ENCODE measurements at places on chromosomes 2 and 18.

GRCh38 chr2:203959672-203960071 lies 23.1 kb downstream of the ICOS start:
- DNase-seq = no peak

- DNase-seq = no peak
Observed at GRCh38 chr18:79496237-79496977, 100.7 kb downstream of the NFATC1 start.

DNA sequence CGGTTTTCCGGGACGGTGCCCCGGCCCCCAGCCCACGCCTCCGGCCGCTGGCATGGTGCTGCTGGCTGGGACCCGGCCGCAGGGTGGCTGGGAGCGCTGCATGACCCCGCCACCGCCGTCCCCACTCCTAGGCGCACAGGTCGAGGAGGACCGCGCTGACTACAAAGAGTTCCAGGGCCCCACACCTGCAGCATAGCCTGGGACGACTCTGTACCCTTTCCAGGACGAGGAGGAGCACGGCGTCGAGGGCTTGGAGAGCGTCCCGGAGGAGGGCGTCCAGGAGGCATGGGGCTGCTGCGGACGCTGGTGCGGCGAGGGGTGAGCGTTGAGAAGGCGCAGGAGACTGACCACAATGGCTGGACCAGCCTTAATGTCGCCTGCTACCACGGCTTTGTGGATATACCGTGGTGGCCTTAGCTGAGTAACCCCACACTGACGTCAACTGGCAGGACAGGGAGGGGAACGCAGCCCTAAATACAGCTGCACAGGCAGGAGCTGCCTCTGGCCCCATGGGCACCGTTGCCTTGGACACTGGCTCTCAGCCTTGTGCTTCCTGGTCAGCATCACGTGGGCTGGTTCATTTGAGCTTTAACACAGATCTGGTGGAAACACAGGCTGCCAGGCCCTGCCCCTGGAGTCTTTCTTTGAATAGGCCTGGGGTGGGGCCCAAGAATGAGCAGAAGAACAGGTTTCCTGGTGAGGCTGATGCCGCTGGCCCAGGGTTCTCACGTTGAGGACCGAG lies 40.9 kb upstream of the TRIM43B start:
- DNase-seq = no peak

- DNase-seq = no peak
Observed at GRCh38 chr2:240401308-240401707, 34.2 kb upstream of the GPC1 start.

DNA sequence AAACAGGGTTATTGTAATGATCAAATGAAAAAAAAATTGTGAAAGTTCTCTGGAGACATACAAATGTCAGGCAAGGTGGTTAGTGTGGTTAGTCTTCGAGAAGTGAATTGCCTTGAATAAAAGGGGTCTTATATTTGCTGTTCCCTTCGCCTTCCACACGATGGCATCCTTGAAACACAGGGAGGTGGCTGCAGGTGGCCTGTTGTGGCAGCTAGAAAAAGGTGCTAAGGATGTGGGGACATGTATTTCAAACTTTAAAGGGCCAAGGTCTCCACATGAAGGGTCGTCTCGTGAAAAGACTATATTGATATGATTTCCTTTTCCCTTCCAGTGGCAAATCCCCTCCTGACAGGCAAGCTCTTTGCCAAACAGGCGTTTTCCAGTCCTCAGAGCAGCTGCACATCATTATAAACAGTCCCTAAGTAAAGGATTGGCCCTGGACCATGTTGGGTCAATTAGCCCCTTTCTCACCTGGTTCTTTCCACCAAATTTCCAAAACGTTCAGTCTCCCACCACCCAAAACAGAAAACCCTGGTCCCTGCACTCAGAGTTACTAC lies 68.5 kb downstream of the COPS8 start:
- no peak for DNase-seq

DNA sequence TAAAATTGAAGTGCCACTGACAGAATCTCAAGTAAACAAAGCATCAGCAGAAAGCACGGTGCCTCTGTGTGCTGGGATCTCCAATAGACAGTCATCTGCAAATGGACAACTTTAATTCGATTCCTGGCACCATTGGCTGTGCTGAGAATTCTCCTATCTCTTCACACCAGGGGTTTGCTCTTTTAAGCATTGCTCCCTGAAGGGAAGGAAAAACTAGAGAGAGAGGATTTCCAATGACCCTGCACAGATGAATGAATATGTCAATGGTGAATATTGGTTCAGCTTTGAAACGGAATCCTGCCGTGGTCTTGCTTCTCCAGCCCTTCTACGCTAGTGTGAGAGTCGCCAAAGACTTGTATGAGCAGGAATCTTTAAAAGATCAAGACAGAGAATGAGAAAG lies 97.9 kb downstream of the FIGN start:
- no peak for DNase-seq

GRCh38 chr18:25898965-25899364 lies 191.4 kb downstream of the SS18 start:
- DNase-seq = no peak

DNA sequence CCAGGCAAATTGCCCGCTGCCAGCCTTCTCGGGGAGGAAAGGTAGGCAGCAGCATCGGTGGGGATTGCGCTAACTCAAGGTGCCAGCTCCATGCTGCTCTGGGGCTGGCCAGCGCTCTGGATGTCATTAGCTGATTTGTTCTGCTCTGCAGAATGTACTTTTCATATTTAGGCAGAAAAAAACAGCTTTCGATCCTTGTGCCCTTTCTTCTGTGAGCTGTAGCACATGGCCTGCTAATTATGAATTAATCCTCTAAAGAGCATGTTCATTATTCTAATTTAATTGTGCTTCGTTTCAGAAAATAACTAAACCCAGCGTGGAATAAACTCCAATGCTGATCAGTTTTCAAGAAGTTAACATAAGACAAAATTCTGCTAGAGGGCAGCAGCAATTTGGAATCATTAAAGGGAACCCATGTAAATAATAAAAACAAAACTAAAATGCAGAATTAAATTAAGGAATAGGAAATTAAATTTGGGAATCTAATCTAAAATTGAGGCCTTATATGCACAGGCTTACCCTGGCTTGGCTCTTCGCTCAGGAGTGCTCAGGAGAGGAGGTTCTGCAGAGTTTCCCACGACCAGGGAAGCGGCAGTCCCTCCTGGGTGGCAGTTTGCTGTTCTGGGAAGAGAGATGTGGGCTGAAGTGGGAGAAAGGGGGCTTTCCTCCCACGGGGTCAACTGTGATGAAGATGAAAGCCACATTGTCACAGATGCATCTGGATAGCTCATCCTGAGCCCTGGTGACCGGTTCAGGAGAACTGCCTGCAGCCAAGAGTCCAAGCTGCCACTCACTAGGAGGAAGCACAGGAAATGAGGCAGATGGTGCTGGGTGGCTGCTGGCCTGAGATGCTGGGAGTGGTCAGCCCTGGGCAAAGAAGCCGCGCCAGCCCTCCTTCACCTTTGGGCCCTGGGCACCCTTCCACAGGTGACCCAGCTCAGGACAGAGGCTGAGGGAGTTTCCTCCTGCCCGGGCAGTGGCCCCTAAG lies 93.2 kb upstream of the PKDCC start:
- DNase-seq = no peak

DNA sequence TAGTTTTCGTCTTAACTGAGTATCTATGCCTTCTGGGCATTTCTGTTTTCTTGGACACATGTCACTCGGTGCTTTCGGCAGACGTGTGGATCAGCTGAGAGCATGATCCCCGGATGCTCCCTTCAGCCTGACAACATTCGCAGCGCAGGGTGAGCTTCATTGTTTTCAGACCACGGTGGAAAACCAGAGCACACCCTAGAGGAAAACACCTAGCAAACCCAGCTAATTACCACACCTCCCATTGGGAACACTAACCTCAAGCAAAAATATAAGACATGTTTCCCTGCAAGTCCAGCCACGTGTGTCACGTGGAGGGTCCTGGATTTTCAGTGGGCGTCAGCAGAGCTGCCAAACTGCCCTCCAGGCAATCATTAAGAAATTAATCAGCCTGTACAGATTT lies 31.0 kb downstream of the ANKRD29 start:
- no peak for DNase-seq

DNA sequence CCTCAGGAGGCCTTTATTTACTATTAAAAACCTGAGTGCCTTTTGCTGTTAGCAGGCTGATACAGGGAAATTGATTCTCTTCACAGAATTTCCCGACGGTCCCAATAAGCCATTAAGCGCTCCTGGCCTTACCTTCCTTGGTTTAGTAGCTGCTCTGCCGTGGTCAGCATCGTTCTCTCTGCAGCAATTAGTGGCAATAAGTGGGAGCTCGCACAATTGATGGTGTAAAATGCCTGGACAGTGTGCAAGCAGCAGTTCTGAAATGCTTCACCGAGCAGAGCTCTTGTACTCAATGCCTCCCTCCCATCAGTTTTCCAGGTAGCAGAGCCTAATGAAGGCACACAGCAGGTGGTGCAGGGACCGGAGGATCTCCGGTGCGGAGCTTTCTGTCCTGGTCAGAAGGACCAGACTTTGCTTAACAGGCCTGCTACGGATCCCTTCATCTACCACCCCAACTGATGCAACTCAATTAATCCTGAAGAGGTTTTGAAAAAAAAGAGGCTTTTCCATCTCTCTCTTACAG lies 1.1 kb upstream of the LINC00305 start:
- no peak for DNase-seq

DNA sequence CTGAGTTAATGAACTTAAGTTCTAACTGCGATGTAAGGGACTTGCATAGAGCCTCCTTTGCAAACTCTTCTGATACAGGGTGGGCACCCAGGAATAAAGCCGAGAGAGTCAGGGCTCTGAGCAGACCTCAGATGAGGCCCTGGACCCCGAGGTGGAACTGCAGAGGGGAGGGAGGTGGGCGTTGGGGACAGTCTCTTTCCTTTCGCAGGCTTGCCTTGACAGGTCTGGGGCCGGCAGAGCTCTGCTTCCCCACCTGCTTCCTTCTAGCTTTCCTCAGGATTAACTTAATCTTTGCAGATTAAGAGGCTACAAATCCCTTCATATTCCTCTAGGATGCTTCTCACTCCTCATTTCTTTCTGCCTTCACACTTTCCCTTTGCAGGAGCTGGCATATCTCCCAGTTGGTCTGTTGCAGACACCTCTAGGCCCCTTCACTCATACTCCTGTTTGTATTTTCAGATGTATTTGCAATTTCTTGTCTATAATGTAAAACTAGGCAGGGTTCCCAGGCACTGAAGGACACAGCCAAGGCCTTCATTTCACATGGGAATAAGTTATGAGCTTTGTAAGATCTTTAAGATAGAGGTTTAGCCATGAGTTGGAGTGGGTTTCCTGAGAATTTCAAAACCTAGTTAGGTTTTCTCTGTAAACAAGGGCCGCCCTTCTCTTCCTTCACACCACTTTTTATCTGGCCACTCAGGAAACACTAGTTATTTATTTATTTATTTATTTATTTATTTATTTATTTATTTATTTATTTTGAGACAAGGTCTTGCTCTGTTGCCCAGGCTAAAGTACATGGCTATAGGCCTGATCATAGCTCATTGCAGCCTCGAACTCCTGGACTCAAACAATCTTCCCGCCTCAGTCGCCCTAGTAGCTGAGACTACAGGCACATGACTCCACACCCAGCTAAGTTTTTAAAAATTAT lies 70.9 kb downstream of the MTCL1 start:
- no peak for DNase-seq

DNA sequence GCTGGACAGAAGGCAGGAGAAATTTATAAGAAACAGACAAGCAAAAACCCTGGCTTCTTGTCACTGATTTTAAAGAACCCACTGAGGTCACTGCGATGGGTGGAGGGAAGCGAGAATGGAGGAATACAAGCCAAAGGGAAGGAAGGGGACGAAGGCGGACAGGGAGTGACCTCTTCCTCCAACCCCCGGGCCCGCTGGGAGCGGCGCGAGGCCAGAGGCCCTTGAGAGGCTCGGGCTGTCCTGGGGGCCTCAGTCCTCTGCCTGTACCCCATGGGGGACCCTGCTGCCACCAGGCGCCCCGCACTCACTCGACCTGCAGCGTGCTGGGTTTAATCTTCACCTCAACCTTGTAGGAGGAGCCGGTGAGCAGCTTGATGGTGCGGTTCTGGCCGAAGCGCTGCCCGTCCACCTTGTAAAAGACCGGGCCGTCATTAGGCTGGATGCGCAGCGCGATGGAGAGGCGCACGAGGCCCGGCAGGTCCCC lies 793 bp downstream of the CNRIP1 start:
- no peak for DNase-seq

DNA sequence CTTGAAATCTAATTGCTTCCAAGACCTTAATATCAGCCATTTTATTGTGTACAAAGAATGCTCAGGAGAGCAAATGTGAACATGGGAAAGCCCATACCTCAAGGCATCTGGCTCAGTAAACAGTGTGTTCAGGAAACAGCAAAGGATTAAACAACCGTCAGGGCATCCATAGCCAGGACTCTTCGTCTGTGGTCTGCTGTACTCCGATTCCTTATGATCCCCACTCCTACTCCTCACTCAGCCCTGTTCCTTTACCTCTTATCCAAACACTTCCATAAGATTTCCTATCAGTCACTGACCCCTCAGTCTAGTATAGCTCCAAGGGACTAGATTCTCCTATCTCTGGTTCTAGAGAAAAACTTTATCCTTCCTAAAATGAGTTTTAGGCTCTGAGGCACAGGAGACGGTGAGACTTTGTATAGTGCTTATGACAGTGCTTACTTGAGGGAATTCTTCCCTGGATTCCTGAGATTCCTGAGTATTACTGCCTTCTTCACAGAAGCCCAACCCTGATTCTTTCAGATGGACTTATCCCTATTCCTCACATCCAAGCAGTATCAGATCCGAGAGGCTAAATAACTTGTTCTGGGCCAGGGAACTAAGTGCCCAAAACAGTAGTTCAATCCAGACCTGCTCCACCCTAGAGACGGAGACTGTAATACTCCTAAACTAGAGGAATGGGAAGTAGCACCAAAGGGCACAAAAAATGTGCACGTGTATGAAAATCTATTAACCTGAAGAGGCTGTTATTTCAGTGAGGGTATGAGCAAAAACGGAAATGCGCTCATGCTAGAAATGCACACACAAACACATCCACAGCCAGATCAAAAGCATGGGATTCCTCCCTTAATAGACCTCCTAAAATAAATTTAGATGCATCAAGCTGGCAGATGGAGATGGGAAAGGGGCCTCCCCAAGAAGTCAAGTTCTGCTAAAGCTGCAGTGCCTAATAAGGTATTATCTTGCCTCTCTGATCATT lies 42.1 kb upstream of the SIGLEC15 start:
- no peak for DNase-seq

GRCh38 chr18:37135177-37135576 lies 306.2 kb downstream of the KIAA1328 start:
- no peak for DNase-seq

DNA sequence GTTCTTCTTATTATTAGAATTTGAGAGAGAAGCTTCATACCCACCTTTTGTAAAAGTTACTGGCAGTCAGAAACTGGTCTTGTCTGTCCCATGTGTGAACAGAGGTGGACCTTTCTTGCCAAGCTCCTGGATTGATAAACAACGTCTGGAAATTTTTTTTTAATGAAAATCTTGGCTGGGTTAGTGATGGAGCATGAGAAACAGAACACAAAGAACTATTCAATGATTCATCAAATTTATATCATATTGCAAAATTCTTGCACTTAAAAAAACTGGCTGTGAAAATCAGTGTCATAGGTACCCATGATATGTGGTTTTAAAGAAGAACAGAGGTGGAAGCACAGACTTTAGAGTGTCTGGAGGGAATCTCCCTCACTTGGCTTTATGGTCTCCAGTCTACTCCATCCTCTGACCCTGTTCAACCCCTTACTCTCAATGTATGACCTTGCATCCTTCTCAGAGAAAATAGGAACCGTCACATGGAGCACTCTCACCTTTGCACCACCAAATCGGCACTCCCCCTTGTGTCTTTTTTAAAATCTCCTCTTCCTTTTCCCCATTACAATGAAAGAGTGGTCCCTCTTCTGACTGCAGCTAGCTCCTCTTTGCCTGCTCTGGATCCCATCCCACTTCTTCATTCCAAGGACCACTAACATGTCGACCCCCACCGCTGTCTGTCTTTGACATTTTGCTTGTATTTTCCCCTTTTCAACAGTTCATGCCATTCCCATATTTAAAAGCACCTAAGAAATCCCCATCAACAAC lies 58.2 kb downstream of the COPS8 start:
- no peak for DNase-seq
